ENCODE measurements at places on chromosomes 2 and 18.

DNA sequence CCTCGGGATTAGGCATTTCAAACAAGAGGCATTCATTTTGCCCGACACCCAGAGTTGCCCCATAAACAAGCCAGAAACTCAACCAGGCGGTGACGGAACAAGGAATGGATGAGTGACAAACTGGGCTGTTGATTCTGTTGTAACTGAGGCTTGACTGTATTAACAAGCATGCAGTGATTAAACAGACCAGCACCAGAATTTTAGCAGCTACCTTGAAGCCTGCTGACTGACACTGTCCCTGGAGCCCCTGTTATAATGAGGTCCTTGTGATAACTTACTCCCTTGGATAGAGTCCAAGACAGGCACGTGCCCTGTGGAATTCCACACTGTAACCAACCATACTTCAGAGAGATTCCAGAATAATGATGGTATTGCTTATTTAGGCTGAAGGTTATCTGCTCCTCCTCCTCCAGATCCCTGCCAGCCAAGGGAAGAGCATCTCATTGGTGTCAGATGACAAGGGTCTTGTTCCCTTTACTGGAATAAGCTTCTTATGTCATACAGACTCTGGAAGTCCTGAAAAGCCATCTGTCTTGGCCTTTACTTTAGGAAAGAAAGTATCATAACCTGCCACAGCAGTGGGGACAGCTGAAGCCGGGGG is 97.1 kb upstream of the RMDN2 start:
- no peak for DNase-seq

- no peak for DNase-seq
These were observed 5.2 kb upstream of the ARMC9 start for GRCh38 chr2:231193216-231193615.

DNA sequence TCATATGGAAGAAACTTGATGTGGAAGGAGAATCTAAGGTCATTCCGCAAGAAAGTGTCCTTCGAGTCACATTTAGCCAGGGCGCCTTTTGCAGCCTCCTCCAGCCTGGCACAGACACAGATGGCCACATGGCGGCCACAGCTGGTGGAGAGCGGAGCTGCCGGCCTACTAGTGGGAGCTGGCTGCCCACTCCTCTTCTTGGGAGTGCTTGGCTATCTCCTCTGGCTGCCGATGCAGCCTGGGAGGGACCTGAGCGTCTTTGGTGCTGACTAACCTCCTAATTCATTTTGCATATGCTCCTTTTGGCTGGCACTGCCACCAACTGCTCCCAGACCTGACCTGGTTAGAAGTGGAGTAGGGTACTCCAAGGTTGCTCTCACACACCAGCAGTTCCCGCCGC is 199.3 kb upstream of the MYT1L start:
- no peak for DNase-seq

DNA sequence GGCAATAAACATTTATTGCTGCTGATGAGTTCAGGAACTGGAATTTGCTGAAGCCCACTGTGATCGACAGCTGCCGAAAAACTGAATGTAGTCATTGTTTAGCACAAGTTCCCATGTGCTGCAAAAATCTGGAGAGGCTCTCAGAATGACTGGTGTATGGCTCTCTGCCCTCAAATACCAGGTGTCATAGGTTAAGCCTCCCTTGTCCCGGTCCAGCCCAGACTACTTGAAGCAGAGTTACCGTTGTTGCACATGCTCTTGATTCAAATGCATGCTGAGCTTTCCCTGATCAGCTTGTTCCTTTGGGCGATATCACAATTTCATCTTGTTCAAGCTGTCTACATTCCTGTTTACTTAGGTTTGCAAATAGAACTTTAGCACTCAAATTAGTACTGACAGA is 625.2 kb downstream of the CPS1 start:
- no peak for DNase-seq

DNA sequence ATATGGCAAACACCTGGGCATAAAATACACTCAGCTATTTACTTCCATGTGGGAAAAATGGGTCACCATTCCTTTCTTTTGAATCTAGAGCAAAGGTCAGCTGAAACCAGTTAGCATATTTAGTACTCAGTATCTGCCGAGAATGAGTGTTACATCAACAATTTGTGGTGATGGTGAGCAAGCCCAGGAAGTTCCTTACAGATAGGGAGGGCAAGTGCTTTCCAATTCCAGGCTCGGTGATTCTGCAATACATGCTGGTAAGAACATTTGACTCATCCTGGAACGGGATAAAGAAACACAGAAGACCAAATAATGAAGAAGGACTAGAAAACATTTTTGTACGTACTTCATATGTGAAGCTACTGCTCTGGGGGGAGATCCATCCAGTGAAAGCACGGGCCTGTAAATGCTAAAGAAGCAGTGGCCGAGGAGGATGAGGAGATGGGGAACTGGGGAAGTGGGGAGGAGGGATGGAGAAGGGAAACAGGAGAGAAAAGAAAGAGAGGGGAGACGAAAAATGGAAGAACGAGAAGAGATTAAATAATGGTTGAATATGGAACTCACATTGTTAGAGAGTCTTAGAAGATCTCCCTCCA is 251.9 kb downstream of the TTC32 start:
- DNase-seq, result no peak

- no peak for DNase-seq
These were observed 81.2 kb downstream of the ADD2 start for GRCh38 chr2:70686577-70687460.

DNA sequence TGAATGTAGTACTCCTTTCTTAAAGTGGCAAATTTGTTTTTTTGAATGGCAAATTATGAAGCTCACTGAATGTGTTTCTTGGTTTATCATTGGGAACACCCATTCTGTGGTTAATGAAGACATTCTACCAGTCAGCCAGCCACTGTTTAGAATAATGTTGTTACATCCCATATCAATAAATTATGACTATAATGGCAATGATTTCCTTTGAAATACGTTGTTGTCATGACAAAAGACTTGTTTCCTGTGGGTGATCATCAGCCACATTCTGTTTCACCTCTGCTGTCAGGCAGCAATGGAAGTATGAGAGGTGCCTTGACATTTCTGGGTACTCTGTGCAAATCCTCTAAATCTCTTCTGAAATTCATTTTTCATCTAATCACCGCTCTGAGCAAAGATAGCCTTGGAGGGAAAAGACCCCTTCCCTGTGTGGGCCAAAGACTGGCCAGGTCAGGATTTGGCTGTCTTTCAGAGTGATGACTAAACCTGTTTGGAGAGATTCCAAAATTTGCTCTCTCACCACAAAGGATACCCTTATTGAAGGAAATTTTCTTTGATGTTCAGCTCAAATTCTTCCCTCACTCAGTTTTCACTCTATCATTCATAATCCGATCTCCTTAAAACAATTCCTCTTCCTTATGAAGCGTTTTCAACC is 869.2 kb downstream of the BCL11A start:
- DNase-seq, result no peak

- DNase-seq, result no peak
These were observed 17.3 kb downstream of the PLCL1 start for GRCh38 chr2:197821550-197822289.

- DNase-seq, result no peak
These were observed 205.5 kb downstream of the ATAD2B start for GRCh38 chr2:23721454-23721826.

DNA sequence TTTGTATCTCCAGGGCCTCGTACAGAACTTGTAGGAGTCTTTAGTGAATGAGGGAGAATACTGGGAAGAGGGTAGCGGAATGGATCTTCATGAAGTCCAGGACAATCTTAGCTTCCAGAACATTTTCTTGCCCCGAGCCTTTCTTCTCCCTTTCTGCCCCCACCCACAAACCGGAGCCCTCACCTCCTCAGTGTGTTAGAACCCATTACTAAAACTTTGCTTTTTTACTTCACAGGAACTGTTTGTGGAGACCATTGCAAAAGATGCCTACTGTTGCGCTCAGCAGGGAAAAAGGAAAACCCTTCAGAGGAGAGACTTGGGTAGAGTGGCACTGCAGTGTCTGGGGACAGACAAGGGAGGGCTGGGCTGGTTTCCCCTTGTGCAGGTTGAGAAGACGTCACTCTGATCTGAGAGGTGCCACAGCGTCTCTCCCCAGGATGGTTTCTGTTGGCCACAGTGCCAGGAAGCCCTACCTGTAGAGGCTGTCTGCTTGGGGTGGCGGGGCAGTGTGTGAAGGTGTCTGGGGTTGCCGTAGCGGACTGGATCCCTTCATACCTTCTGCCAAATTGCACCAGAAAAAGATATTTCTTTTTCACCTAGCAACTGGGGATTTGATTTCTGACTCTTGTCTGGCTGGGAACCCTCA is 786 bp downstream of the POLE4 start:
- DNase-seq, result no peak

GRCh38 chr2:111121028-111121827 is 514 bp downstream of the BCL2L11 start:
- peak; percentile 53 for DNase-seq

DNA sequence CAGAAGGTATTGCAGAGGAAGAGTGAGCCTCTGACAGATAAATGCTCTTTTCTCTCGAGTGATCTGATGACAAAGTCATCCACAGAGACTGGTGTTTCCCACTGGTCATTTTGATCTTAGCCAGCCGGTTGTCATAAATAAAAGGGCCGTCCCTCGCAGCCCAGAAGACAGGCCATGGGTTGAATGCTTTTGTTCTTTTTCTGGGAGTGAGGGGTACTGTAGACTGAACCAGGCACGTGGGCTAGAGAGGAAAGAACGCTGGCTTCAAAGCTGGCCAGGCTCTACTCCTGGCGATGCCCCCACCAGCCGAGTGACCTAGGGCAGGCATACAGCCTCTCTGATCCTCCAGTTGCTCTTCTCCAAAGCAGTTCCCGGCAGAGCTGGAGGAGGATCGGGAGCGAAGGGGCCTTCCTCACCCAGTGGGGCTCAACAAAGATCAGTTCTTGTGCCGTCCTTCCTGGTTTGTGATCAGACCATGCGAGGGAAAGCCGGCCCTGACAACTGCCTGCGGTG is 193.5 kb downstream of the INHBB start:
- no peak for DNase-seq

DNA sequence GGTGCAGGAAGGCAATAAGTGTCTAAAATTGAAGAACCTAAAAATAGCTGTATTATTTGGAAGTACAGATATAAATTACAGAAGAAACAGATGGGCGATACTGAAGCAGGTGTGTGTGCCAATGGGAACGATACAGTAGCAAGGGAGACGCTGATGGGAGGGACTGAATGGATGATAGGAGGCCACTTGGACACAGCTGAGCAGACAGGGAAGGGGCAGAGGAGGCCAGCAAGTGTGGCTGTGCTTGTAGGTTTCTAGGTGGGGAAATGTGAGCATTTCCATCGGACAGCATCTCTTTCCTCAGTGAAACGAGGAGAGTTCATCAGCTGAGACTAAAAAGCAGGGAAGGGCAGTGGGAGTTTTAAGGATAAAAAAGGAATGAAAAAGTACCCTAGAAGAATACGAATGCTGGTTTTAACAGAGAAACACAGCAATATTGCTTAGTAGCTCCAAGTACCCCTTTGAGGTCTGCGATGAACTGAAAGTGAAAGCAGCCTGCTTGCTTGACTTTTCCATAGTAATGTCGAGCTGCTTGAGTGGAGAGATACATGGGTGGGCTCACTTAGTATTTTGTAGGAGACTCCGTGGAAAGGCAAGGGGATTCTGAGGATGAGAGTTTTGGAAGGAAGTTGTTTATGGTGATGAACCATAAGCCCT is 91.7 kb upstream of the EPC2 start:
- DNase-seq, result peak; percentile 47

GRCh38 chr2:80395251-80395650 is 90.7 kb upstream of the LRRTM1 start:
- no peak for DNase-seq

DNA sequence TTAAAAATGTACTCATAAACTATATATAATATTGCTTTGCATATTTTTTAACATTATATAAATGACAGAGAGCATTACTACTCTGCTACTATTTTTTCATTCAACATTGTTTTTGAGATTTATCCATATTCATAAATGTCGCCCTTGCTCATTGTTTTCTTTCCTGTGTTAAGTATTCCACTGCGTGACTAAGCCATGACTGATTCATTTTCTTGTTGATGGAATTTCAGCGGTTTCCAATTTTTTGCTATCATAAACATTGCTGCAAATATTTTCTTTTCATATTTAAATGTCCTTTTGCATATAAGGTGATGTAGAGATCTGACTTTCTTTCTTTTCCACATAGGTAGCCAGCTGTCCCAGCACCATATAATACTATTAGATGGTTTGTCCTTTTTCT is 57.6 kb downstream of the SFXN5 start:
- no peak for DNase-seq

- no peak for DNase-seq
These were observed 56.6 kb downstream of the INHBB start for GRCh38 chr2:120402508-120402907.

DNA sequence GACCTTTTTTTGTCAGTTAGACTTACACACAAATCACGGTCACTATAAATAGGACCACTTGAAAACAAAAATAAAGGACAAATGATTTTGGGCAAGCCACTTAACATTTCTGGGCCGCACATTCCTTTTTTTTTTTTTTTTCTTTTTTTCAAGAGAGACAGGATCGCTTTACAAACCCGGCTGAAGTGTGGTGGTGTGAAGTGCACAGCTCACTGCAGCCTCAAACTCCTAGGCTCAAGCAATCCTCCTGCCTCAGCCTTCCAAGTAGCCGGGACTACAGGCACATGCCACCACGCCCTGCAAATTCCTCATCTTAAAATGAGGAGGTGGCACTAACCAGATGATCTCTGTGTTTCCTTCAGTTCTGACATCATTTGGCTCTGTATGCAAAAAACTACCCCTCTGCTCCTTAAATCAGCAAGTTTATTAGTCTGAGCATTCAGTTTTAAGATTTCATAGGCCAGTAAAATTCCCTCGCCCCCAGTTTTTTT is 28.3 kb upstream of the MRO start:
- no peak for DNase-seq

DNA sequence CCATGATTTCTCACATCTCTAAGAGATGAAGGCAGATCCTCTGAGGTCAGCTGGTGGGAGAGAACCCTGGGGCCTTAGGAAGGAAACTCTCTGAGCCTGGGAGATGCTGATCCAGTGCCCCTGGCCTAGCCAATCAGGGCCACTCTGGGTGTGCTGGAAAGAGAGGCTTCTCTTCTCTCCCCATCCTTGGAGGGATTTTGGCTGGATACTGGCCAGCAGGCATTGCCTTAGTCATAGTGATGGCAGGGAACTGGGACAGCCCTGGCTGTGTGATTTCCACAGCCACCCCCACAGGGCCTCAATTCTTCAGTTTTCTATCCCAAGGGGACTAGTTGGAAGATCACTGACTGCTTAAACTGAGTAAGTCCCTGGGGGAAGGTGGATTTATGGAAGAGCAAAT is 26.6 kb upstream of the PLB1 start:
- DNase-seq, result no peak

DNA sequence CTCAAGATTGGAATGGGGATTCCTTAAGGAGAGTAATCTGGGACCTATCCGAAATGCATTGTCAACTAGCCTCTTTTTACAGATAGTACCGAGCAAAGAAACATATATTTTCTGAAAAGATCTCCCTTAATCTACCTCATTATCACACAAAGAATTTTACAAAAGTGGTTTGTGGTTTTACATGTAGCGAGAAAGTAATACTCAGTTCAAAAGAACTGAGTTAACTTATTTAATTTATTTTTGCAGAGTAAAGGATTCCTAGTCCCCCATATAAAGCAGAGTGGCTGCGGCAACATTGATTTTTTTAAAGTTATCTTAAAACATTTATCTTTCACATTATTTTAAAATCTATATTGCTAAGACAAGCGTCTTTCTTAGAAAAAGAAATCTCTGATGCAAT is 15.9 kb upstream of the SOS1 start:
- DNase-seq, result no peak

- DNase-seq, result no peak
These were observed 3.3 kb downstream of the CHRNA1 start for GRCh38 chr2:174760845-174761473.
